ENCODE measurements at places on chromosomes 12 and 14. TPM values are rescaled to one million over a fixed set of nuclear protein-coding genes. Genes with fewer than 3 reads are reported as not detected.

DNA sequence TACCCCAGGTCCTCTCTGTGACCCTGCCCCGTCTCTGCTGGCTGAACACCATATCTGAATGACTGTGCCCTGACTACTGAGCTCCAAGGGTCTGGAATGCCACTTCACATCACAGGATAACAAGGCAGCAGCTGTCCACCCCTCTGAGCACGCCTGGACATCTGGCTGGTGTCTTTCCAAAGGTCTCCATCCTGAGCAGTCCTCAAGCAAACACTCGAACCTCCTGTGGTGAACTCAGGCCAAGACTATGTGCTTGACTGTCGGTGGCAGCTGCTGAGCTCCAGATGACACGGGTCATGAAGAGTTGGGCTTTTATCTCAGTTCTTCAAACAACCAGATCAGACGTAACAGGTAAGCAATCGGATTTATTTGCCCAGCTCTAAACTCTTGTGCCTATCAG is 117.2 kb upstream of the BCL2L14 start:
- peaks cover 16% of the 10 kb centered on the region for H3K27me3 ChIP-seq
- no peak overlapping the region for H3K27ac ChIP-seq
- no peaks in the 10 kb centered on the region for H3K36me3 ChIP-seq
- DNase-seq: no peak
- H3K4me3 ChIP-seq: no peak overlapping the region
- no peaks in the 10 kb centered on the region for H3K4me1 ChIP-seq

Gene SPX
- 0.19 TPM for total RNA-seq

Gene PAPOLA
- total RNA-seq: 209 TPM

GRCh38 chr14:22418631-22419030 is 170.4 kb downstream of the DAD1 start:
- DNase-seq: no peak
- H3K4me1 ChIP-seq: peaks cover 7% of the 10 kb centered on the region
- H3K36me3 ChIP-seq: no peaks in the 10 kb centered on the region
- H3K27ac ChIP-seq: no peak overlapping the region
- H3K4me3 ChIP-seq: no peak overlapping the region

DNA sequence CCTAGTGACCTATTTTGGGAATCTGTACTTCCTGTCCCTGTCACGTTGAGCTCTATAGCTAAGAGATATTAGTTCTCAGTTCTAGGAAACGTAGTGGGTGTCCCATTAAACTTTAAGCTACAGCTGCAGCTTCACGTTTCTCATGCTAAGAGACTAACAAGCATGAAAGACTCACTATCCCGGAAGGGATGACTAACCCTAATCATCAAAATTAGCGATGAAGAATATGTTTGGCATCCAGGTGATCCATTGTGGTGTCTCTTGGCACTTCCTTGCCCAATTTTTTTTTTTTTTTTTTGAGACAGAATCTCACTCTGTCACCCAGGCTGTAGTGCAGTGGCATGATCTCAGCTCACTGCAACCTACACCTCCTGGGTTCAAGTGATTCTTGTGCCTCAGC is 11.0 kb upstream of the LALBA start:
- no peaks in the 10 kb centered on the region for H3K4me1 ChIP-seq
- no peak overlapping the region for H3K27ac ChIP-seq
- no peaks in the 10 kb centered on the region for H3K27me3 ChIP-seq
- H3K36me3 ChIP-seq: no peaks in the 10 kb centered on the region
- DNase-seq: no peak

DNA sequence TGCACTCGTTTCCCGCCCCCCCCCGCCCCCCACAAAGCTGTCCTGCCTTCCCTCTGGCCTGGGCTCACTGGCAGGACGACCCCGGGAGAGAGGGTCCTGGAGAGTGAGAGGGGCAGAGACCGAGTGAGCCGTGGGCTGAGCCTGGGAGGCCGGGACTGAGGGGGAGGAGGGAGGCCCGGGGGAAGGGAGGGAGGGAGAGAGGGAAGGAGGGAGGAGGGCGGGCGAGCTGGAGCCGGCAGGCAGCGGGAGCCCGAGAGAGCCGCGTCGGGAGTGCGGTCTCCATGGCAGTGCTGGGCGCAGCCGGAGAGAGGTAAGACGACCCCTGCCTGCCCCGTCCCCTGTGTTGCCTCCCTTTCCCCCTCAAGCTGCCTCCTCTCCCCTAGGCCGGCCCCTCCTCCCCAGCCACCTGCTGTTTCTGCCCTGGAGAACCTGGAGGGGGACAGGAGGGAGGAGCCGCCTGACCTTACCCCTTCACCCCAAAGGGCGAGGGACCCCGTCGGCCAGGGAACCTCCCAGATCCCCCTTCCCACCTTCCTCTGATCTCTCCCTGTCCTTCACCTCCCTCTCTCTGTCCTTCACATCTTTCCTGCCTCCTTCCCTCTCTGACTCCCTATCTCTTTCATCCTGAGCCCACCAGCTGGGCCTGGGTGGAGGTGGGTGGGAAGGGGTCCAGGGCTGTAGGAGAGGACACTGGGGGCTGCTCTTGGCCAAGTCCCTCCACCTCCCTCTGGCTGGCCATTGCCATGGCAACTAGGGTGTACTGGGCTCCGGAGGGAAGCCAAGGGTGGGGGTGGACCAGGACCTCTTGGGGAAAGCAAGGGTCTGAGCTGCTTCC is at the start of gene GPR162:
Gene GPR162 (plus strand): TSS at position 231 of the 835 bp plus-strand sequence. CDS start 2,078 bp downstream, outside the sequence.
- peak within 1 kb of the TSS; percentile 87 for H3K4me3 ChIP-seq
- peak within 1 kb of the TSS; percentile 98 for H3K27ac ChIP-seq
- H3K36me3 ChIP-seq: peaks cover 6% of the 10 kb centered on the region
- peaks cover 6% of the 10 kb centered on the region for H3K27me3 ChIP-seq

DNA sequence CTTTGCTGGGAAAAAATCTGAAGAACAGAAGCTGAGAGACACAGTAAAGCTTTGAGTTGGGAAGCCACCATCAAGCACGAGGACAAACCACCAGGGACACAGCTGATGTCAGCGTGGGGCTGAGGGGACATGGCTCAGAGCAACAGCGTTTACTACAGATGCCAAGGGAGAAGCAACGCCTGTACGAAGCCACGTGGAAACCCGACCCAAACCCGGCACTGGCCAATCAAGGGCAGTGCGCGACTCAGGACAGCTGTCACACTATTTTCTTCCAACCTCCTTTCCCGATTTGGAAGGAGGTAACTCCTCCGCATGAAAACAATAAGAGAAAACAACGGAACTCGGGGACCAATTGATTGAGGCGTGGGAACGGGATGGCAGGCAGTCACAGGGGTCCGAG is 20.2 kb upstream of the CHGA start:
- peaks cover 6% of the 10 kb centered on the region for H3K4me1 ChIP-seq
- H3K4me3 ChIP-seq: no peak overlapping the region
- H3K27me3 ChIP-seq: peaks cover 80% of the 10 kb centered on the region
- H3K36me3 ChIP-seq: no peaks in the 10 kb centered on the region
- no peak overlapping the region for H3K27ac ChIP-seq

- no peaks in the 10 kb centered on the region for H3K27me3 ChIP-seq
- no peaks in the 10 kb centered on the region for H3K36me3 ChIP-seq
- no peak overlapping the region for H3K4me3 ChIP-seq
- DNase-seq: no peak
Observed at GRCh38 chr12:78418919-78419318, 445.7 kb upstream of the SYT1 start.

DNA sequence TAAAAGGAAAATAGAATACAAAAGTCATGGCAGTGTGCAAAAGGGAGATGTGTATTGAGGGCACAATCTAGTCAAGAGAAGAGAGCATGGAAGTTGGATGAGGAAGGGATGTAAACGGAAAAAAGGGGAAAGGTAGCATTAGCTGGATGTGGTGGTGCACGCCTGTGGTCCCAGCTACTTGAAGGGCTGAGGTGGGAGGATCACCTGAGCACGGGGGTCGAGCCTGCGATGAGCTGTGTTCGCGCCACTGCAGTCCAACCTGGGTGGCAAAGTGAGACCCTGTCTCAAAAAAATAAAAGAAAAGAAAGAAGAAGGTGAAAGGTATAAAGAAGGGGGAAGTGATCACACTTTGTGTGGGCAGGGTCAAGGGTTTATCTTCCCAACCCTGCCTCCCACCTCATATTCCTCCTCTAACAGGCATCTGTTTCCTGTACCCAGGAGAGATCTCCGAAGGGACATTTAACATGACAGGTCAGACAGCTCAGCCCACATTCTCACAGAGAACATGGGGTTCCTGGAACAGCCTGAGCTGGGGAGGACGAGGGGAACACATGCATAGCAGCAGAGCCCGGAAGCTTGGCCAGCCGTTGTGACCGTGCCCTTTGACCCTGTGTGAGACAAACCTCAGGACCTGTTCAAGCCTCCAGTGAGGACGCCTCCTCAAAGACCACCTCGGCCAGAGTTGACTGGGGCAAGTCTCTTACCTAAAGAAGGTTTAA is 8.9 kb downstream of the RNASE11 start:
- DNase-seq: no peak
- no peak overlapping the region for H3K27ac ChIP-seq
- H3K4me3 ChIP-seq: no peak overlapping the region
- H3K4me1 ChIP-seq: peaks cover 16% of the 10 kb centered on the region

DNA sequence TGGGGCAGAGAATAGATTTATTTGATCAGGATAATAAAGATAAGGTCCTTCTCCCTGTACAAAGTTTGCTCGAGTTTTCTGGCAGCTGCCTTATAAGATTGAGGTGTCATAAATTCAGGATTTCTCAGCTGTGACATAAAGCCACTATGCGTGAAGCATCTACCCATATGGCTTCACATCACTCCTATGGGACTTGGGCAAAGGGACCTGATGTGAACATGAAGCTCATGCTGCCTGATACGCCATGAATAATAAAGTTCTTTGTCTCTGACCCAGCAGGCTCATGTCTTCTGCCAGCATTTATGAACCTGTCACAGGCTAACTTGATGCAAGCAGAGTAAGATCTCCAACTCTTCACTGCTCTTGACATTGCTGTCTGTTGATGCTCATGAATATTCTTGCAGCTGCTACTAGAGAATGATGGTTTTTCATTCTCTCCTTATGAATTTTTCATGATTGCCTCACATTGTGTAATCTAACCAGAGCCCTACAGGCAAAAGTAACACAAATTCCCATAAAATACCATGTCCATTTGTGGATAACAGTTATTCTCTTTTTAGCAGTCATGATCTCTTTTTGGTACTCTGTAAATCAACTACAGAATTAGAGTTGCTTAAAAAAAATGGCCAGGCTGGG is 49.0 kb upstream of the CPNE8 start:
- no peaks in the 10 kb centered on the region for H3K27me3 ChIP-seq
- H3K4me3 ChIP-seq: no peak overlapping the region
- DNase-seq: no peak
- no peak overlapping the region for H3K27ac ChIP-seq
- H3K36me3 ChIP-seq: no peaks in the 10 kb centered on the region
- H3K4me1 ChIP-seq: no peaks in the 10 kb centered on the region

Gene DCN
- 17.9 TPM for total RNA-seq

GRCh38 chr12:103686026-103686425 is 99.0 kb downstream of the STAB2 start:
- DNase-seq: no peak
- H3K27ac ChIP-seq: no peak overlapping the region
- H3K36me3 ChIP-seq: no peaks in the 10 kb centered on the region
- H3K4me1 ChIP-seq: no peaks in the 10 kb centered on the region

DNA sequence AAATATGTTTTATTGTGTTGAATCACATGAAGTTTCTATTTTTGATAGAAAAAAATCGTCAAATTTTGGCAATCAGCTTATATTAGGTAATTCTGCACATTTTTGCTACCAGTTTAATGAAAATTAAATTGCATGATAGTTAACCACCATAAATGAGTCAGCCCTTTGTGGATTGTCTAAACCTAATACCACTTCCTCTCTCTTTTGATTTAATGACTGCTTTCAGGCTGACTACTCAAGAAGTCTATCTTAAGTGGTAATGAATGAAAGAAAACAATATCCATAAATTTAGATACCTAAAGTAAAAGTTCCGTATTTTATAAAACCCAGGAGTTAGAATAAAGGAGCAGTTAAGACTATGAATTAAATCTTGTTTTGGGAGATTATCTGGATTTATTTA is 450.5 kb downstream of the TMEM117 start:
- no peaks in the 10 kb centered on the region for H3K4me1 ChIP-seq
- DNase-seq: no peak

- no peak for DNase-seq
- H3K27ac ChIP-seq: peak overlapping the region; percentile 61
- H3K4me3 ChIP-seq: no peak overlapping the region
- H3K36me3 ChIP-seq: no peaks in the 10 kb centered on the region
- no peaks in the 10 kb centered on the region for H3K27me3 ChIP-seq
Observed at GRCh38 chr14:68564826-68565759, 227.8 kb downstream of the ZFP36L1 start.

GRCh38 chr12:74408601-74409166 is 129.0 kb upstream of the ATXN7L3B start:
- H3K4me1 ChIP-seq: no peaks in the 10 kb centered on the region
- no peaks in the 10 kb centered on the region for H3K36me3 ChIP-seq
- DNase-seq: no peak
- no peak overlapping the region for H3K27ac ChIP-seq

GRCh38 chr12:90902596-90902995 is 52.4 kb downstream of the CCER1 start:
- no peak overlapping the region for H3K27ac ChIP-seq
- no peaks in the 10 kb centered on the region for H3K4me1 ChIP-seq
- no peaks in the 10 kb centered on the region for H3K36me3 ChIP-seq
- H3K4me3 ChIP-seq: no peak overlapping the region
- H3K27me3 ChIP-seq: no peaks in the 10 kb centered on the region

DNA sequence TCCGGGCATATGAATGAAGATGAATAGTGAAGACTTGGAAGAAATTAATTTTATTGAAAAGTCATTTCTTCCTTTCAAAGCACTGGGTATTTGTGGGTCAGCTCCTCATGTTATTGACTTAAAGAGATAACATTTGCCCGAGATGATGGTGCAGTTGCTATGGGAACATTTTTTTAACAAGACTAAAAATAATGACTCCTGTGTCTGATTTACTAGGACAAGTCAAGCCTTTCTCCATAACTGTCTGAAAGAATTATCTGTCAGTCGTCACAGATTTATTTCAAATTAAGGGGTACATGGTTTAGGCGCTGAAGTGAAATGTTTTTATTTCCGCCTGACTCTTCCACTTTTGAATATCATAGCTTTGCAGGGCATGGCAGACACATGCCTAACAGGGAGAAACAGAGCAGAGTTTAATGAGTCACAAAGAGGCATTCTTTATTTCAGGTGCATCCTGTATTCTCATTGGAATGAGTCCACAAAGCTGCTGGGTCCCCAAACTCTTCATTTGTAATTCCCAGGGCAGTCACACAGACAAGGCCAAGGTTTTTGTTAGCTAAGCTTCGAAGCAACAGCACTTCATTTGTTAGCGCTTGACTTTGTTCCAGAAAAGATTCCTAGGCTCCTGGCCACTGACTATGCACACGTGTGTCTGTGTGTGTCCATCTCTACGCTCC is 4.3 kb upstream of the GPHB5 start:
- H3K4me3 ChIP-seq: no peak overlapping the region
- H3K27me3 ChIP-seq: no peaks in the 10 kb centered on the region
- H3K27ac ChIP-seq: no peak overlapping the region
- H3K36me3 ChIP-seq: no peaks in the 10 kb centered on the region
- peaks cover 11% of the 10 kb centered on the region for H3K4me1 ChIP-seq

DNA sequence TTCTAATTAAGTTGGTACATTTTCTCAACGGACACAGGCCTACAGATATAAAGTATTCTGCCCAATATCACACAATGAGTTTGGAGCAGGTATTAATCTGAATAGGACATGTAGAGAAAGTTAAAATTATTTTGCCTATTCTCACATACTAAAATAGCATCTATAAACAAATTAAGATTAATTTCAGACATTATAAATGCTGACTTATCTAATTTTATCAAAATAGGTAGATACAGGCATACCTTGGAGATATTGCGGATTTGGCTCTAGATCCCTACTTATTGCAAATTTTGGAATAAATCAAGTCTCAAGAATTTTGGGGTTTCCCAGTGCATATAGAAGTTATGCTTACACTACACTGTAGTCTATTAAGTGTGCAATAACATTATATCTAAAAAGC is 41.0 kb upstream of the GRIP1 start:
- no peaks in the 10 kb centered on the region for H3K27me3 ChIP-seq
- DNase-seq: no peak
- no peak overlapping the region for H3K27ac ChIP-seq
- no peak overlapping the region for H3K4me3 ChIP-seq
- H3K4me1 ChIP-seq: peaks cover 13% of the 10 kb centered on the region

Gene OTOGL
- 0.12 TPM for total RNA-seq

Measured in neural crest cell (in vitro differentiated cells).